A673 (cell line): ENCODE measurements at places on chromosomes 11 and 22. TPM values are rescaled to one million over a fixed set of nuclear protein-coding genes. Genes with fewer than 3 reads are reported as not detected.

DNA sequence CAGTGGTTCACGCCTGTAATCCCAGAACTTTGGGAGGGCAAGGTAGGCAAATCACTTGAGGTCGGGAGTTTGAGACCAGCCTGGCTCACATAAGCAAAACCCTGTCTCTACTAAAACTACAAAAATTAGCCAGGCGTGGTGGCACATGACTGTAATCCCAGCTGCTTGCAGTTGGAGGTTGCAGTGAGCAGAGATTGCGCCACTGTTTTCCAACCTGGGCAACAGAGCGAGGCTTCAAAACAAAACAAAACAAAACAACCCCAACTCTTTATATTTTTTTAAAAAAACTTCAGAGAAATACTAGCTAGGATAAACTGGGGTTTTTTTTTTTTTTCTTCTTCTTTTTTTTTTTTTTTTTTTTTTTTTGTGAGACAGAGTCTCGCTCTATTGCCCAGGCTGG is 31.8 kb upstream of the RAPSN start:
- no peak for DNase-seq
- H3K27ac ChIP-seq = no peak overlapping the region
- no peaks in the 10 kb centered on the region for H3K4me1 ChIP-seq

DNA sequence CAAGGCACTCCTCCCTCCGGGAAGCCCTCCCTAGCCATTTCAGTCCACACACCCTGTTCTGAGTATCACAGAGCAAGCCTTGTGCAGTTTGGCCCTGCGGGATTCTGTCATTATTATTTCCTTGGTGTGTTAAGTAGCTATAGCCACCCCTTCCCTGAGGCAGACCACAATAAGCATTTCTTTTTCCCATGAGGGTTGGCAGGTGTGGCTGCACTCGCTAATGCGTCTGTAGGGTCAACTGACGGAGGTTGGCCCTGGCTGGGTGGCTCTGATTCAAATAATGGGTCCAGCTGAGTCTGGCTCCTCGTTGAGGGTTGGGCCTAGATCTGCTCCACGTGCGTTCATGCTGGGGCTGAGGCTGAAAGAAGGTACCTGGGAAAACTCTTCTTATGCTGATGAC is 5.1 kb downstream of the F2 start:
- H3K4me1 ChIP-seq = no peaks in the 10 kb centered on the region
- no peaks in the 10 kb centered on the region for H3K27me3 ChIP-seq
- no peaks in the 10 kb centered on the region for H3K36me3 ChIP-seq
- no peak for DNase-seq
- no peak overlapping the region for H3K4me3 ChIP-seq

DNA sequence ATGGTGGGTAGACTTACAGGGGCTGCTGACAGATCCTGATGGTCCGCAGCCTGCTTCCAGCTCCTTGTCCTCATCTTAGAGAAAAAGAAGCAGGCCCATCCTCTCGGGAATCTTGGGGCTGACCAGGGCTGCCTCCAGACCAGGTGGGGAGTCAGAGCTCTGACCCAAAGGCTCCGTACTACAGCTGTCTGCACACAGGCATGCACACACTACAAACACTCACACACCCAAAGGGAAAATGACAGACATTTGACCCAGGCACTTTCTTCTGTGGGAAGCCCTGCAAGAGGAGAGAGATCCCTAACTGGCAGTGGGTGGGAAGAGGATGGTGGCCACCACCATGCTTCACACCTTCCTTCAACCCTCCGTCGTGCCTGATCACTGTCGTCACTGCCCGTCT is 46.9 kb upstream of the MYOD1 start:
- H3K36me3 ChIP-seq = no peaks in the 10 kb centered on the region
- H3K4me1 ChIP-seq = no peaks in the 10 kb centered on the region
- no peak overlapping the region for H3K4me3 ChIP-seq

- no peaks in the 10 kb centered on the region for H3K36me3 ChIP-seq
- H3K27ac ChIP-seq = no peak overlapping the region
- H3K4me1 ChIP-seq = no peaks in the 10 kb centered on the region
- DNase-seq = no peak
Measured at GRCh38 chr11:17475666-17476316, 854 bp downstream of the ABCC8 start.

- H3K4me3 ChIP-seq = no peak overlapping the region
- no peaks in the 10 kb centered on the region for H3K36me3 ChIP-seq
- H3K4me1 ChIP-seq = no peaks in the 10 kb centered on the region
- peak; percentile 51 for DNase-seq
- H3K27me3 ChIP-seq = no peaks in the 10 kb centered on the region
- H3K27ac ChIP-seq = no peak overlapping the region
Measured at GRCh38 chr11:15569305-15570025, 454.7 kb downstream of the INSC start.

DNA sequence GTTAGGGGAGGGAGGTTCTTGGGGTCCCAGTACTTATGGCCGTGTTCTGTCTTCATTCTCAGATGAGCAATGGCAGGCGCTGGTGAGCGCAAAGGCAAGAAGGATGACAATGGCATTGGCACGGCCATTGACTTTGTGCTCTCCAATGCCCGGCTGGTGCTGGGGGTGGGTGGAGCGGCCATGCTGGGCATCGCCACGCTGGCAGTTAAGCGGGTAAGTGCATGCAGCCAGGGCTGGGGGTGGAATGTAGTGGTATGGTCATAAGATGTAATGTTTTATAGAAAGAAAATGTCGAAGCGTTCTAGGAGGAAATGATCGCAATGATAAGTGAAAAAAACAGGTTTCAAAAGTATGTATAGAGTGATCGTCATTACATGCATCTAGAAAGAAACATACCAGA is 9.1 kb upstream of the ATF4 start:
- no peaks in the 10 kb centered on the region for H3K27me3 ChIP-seq
- no peak overlapping the region for H3K4me3 ChIP-seq
- no peaks in the 10 kb centered on the region for H3K4me1 ChIP-seq
- peaks cover 85% of the 10 kb centered on the region for H3K36me3 ChIP-seq

DNA sequence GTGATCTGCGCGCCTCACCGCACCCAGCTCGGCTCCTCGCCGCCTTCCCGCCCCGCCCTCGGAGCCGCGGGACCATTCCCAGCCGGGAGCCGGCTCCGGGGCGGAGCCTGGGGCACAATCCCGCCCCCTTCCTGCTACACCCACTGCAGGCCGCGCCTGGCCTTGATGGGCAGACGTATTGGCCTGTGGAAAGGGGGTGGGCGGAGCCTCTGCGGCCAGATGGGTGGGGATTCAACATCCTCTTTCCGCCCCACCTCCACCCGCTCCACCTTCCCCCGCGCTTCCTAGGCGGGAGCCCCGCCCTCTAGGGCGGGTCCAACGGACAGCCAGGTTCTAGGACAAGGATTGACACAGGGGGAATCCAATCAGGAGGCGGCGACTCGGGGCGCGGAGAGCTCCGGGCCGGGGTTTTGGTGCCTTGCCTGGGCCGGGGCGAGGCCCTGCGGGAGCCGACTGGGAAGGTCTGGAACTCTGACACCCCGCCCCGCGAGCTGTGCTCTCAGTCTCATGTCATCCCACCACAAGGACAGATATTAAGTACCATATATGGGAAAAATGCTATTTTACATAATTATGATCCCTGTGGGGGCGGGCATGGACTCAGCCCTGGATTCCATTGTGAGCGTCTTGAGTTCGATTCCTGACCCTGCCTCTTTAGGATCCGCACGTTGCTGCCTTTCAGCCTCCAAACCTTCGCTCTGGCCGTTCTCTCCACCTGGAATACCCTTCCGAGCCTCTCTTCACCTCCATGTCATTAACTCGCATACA is at the start of gene MYH9:
Gene MYH9, minus strand, starts transcription at position 9 of the 768 bp plus-strand sequence. CDS start 38,731 bp downstream, outside the sequence.
- H3K4me1 ChIP-seq = peaks cover 28% of the 10 kb centered on the region
- peak within 1 kb of the TSS; percentile 91 for H3K27ac ChIP-seq
- H3K4me3 ChIP-seq = peak within 1 kb of the TSS; percentile 99
- H3K36me3 ChIP-seq = no peaks in the 10 kb centered on the region

DNA sequence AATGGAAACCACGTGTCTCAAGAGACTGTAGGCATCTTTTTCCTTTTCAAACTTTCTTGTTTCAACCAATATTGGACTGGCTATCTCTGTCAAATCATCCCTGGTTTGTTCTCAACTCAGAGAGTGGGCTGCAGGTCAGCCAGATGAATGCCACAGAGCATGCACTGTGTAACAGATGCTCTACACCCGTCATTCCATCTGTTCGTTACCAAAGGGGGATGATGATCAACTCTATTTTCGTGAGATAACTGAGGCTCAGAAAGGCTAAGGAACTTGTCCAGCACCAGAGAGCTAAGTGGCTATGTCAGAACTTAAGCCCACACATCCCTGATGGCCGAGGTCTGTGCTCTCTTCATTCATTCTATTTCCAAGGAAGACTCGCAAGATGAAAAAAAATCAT is 42.1 kb downstream of the SLC1A2 start:
- no peak overlapping the region for H3K4me3 ChIP-seq
- H3K36me3 ChIP-seq = no peaks in the 10 kb centered on the region
- peaks cover 63% of the 10 kb centered on the region for H3K27me3 ChIP-seq
- H3K27ac ChIP-seq = no peak overlapping the region
- H3K4me1 ChIP-seq = no peaks in the 10 kb centered on the region

GRCh38 chr22:39789788-39790187 is 103.8 kb downstream of the ENTHD1 start:
- H3K4me1 ChIP-seq = no peaks in the 10 kb centered on the region
- H3K4me3 ChIP-seq = no peak overlapping the region
- no peak overlapping the region for H3K27ac ChIP-seq
- H3K27me3 ChIP-seq = peaks cover 8% of the 10 kb centered on the region
- DNase-seq = no peak

DNA sequence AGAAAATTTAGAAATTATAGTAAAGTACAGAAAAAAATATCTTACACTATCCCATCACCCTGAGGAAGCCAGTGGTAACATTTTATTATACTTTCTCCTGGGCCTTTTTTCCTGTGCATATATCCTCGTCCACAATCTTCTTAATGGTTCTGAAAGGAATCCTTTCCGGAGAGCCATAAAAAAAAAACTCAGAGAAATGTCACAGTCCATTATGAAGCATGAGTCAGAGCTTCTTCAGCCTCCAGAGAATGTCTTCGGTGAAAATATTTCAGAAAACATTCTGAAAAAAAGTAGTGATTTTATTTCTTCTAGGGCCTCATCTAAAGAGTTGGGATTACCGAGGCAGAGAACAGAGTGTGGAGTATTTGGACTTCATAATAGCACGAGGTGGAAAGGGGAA is 163.4 kb downstream of the INSC start:
- peak; percentile 73 for DNase-seq
- no peaks in the 10 kb centered on the region for H3K27me3 ChIP-seq
- H3K36me3 ChIP-seq = no peaks in the 10 kb centered on the region
- H3K4me1 ChIP-seq = peaks cover 20% of the 10 kb centered on the region

The MMP1 gene
- 610 and 815 TPM in 2 replicates for total RNA-seq

The GLB1L3 gene
- total RNA-seq = 0.09 and 0.17 TPM in 2 replicates

The IL17REL gene
- not detected in 2 replicates for total RNA-seq

The CDC42BPG gene
- total RNA-seq = 4.6 and 6.6 TPM in 2 replicates

The SEC14L6 gene
- not detected in 2 replicates for total RNA-seq

The JAML gene
- total RNA-seq = not detected in 2 replicates

The MFNG gene
- total RNA-seq = not detected in 2 replicates

The CEND1 gene
- 0.24 and 0.52 TPM in 2 replicates for total RNA-seq

The ATXN10 gene
- total RNA-seq = 271 and 294 TPM in 2 replicates

The OR2AG2 gene
- total RNA-seq = not detected in 2 replicates
